CD4-positive, alpha-beta T cell treated with Interleukin-4 for 1 hour (primary cell): ENCODE measurements at places on chromosomes 2 and 18.
A peak's percentile ranks its signal among the peaks of the same experiment; 100 is the strongest.

GRCh38 chr2:170216981-170217380 lies 39.0 kb downstream of the MYO3B start:
- DNase-seq = no peak

DNA sequence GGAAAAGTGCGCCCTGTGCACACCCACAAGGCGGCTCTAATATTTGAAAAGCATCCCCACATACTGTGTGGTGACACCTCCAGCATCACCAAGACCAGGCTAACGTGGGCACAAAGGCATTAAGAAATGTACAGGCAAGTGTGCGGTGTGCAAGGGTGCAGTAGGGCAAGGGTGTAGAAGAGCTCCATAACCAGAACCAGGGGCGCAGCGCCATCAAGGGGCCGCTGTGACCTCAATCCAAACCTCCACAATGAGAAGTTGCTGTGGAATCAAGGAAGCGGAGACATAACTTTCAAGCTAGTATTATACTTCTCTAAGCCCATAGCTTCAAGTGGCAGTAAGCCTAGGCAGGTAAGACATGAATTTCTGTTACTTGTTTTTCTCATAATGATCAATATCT lies 13.0 kb downstream of the L3MBTL4 start:
- DNase-seq = no peak

GRCh38 chr18:52617931-52618330 lies 277.9 kb downstream of the DCC start:
- no peak for DNase-seq

GRCh38 chr2:184830531-184830930 lies 232.2 kb downstream of the ZNF804A start:
- DNase-seq = no peak

GRCh38 chr2:226410247-226410835 lies 389.3 kb downstream of the IRS1 start:
- no peak for DNase-seq

DNA sequence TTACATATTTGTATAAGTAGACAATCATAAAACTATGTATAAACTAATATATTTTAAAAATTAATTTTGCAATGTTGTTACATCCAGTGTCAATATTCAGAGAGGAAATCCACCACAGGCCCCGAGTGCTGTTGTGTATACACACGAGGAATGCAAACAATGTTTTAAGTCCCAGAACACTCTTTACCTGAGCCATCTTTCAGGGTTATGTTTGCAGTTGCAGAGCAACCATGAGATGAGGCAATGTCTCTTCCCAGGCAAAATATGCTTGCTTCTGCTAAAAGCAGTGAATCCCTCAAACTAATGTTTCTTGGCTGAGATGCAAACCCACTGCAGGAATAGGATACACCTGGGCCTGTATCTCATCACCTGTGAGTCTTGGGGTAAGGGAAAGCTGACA lies 91.3 kb downstream of the ASXL2 start:
- DNase-seq = no peak

DNA sequence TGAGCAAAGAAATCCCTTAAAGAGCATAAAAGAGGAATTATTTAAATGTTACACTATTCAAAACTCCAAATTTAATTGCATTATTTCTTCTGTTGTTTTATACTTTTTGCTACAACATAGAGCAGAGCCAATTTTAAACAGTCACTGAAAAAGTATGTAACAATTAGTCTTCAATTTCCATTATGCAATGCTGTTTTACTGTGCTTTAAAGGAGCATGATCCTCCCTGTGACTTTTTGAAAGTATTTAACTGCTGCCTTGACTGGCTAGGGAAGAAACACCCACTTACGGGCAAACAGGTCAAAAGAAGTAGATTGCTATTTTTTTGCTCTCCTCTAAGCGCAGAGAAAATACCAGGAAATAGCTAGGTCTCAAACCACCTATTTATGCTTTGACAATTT lies 217.4 kb upstream of the GCFC2 start:
- DNase-seq = no peak

- DNase-seq = no peak
Observed at GRCh38 chr18:2680216-2680792, 24.8 kb downstream of the SMCHD1 start.

GRCh38 chr2:236551471-236552211 lies 18.0 kb upstream of the ACKR3 start:
- no peak for DNase-seq

GRCh38 chr2:176873403-176873802 lies 339.2 kb upstream of the HNRNPA3 start:
- no peak for DNase-seq

DNA sequence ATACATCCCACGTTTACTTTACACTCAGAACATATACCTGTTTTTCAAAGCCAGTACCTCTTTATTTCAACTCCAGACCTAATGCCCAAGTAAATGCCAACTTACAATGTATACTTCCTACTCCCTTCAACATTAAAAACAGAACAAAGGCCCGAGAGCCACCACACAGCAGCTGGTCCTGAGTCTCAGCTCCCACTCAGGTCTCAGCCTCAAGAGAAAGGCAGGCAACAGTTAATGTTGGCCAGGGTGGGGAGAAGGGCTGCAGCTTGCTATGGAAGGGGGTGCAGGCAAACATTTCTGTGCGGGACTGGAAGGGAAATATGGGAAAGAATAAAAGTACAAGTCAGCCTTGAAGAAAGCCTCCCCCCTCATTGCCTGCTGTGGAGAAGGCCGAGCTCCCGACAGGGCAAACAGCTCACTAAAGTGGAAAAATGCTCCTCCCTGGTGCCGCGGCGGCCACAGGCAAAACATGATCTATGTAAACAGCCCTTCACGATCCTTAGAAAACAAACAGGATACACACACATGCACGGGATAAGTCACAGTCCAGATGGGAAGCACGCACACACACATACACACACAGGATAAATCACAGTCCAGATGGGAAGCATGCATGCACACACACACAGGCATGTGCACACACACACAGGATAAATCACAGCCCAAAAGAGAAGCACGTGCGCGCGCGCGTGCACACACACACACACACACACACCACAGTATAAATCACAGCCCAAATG lies 67.4 kb downstream of the ADNP2 start:
- no peak for DNase-seq

DNA sequence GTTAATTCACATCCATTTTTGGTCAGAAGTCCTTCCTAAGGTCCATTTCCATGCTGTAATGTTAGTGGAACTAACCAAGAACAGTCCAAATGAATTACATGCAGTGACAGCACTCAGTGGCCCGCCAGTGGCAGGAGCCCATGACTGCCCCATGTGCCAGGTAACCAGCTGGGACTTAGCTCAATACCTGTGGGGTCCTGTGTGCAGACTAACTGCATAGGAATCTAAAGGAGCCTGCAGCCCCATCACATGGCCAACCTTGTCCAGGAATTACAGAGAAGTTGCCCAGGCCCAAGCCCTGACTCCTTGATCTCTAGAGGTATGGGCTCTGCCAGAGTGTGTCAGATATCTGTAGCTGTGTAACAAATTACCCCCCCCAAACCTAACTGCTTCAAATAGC lies 35.4 kb upstream of the GPR17 start:
- DNase-seq = no peak

- DNase-seq = no peak
Observed at GRCh38 chr2:102015399-102015798, 23.6 kb downstream of the IL1R2 start.

GRCh38 chr2:170425281-170425751 lies 247.4 kb downstream of the MYO3B start:
- no peak for DNase-seq

DNA sequence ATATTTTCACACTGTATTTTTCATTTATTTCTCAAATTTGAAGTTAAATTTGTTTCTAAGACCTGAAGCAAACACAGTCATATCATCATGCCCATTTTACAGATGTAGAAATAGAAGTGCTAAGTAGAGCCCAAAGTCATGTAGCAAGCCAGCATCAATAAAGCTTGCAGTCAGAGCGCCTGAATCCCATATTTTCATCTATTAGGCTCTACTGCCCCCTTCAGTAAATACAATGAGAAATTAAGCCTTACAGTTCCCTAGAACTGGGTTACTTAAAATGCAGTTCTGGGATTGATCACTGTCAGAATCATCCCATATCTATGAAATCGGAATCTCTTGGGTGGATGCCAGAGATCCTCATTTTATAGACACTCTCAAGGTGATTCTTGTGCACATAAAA lies 419.9 kb downstream of the TGIF1 start:
- no peak for DNase-seq

- DNase-seq = no peak
Observed at GRCh38 chr18:64799376-64799775, 650.5 kb upstream of the LINC00305 start.

DNA sequence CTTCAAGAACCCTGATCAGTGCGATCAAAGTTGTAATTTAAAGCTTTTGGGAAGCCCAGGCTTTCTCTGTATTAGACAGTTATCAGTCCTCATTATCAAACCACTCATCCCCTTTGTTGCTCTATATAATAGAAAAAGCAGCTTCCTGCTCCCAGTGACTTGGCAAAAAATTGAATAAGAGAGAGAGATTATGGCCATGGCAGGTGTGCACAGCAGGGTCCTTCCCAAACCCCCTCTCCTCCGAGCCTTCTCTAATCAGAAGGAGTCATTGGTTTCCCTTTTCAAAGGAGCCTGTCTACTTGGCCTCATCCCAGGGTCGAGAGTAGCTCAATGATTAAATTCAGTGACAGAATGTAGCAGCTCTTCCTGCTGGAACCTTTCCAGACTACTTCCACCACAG lies 81.5 kb downstream of the SEMA4F start:
- DNase-seq = no peak

DNA sequence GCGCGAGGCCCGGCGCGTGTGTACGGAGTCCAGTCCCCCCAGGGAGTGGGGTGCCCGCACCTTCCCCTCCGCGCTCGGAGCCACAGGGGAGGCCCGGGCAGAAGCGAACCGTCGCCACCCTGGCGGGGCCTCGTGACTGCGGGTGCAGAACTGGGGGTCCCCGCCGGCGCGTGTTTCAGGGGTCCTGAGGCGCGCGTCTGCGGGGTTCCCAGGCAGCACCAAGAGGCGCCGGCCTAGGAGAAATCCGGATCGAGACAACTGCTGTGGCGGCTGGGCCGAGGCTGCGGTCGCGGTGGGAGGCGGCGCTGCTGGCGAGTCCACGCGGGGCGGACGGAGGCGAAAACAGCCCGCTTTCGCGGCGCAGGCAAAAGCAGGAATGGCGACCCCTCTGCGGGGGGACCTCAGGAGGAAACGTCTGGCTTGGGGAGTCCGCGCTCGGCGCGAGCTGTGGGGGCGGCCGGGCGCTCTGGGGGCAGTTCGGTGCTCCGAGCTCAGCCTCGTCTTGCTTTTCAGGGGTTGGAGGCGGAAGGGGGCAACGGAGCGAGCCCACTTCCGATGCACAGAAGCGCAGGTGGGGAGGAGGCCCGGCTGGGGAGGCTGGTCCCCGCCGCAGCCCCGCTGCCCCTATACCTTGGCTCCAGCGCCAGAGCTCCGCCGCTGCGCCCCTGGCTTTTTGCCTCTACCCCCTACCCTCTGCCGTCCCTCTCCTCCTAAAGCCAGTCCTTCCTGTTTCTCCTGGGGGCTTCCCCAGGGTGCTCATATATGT lies 81.5 kb upstream of the LDLRAD4 start:
- peak; percentile 36 for DNase-seq

DNA sequence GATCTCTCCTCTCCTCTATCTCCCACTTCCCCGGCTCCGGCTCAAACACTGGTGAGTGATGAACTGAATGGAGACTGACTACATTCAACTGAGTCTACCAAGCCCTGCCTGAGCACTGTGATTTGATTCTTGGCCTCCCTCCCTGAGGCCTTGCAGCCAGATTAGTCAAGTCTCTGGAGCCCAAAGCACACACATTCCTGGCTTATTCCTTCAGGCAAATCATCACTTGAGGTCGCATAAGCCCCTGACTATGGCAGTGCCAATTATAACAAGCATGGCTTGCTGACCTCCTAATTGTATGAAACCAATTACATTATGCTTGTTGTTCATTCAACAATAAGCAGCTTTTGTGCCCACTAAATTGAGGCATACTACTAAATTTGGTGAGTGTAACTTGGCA lies 34.6 kb downstream of the EFEMP1 start:
- no peak for DNase-seq

GRCh38 chr2:237062585-237062984 lies 23.1 kb upstream of the COPS8 start:
- no peak for DNase-seq

DNA sequence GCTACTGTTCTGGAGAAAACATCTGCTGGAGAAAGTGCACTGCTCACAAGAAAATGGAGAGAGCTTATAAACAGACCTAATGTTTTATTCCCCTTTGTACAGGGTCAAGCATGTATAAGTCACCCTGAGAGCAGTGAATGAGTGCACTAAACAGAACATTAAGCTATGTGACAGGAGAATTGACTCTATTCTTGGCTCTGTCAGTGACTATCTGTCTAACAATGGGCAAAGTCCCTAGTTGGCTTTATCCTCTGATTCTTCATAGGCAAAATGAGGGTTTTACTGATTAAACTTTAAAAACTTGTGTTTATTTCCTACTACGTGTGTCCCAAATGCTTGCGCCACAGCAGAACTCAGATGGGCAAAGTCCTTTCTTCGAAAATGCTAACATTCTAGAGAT lies 655.1 kb upstream of the SLC39A10 start:
- DNase-seq = no peak

GRCh38 chr2:20771299-20771698 lies 51.6 kb downstream of the LDAH start:
- DNase-seq = no peak

GRCh38 chr2:188345020-188345419 lies 53.3 kb downstream of the GULP1 start:
- DNase-seq = no peak

- no peak for DNase-seq
Observed at GRCh38 chr2:197378086-197378485, 56.7 kb downstream of the SF3B1 start.

GRCh38 chr2:114134146-114134545 lies 244.3 kb downstream of the ACTR3 start:
- no peak for DNase-seq

- DNase-seq = no peak
Observed at GRCh38 chr18:13179566-13180113, 38.9 kb upstream of the LDLRAD4 start.

DNA sequence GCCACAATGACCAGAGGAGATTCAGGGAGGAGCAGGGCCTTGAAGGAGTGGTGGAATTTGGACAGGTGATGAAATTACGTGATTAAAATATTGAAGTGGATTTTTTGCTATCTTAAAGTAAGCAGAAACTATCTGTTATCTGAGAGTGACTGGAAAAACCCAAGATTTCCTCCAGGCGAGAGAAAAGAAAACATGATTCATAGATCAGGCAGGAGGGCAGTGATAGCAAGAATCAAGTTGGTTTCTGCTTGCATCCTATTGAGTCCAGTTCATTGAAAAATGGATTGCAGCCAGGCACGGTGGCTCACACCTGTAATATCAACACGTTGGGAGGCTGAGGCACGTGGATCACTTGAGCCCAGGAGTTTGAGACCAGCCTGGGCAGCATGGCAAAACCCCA lies 127.8 kb downstream of the NXPH2 start:
- no peak for DNase-seq
